Activated T-helper 1 cell treated with anti-CD3 and anti-CD28 coated beads, Interleukin-2, amount 50 U/mL, for 16 hours (primary cell): ENCODE measurements at places on chromosomes 3 and 15.

GRCh38 chr15:85337425-85338074 lies 42.9 kb upstream of the AKAP13 start:
- DNase-seq: no peak

- DNase-seq: no peak
Observed at GRCh38 chr15:49901321-49901720, 217.7 kb downstream of the ATP8B4 start.

- DNase-seq: no peak
Observed at GRCh38 chr3:149235599-149236424, 14.2 kb upstream of the CP start.

DNA sequence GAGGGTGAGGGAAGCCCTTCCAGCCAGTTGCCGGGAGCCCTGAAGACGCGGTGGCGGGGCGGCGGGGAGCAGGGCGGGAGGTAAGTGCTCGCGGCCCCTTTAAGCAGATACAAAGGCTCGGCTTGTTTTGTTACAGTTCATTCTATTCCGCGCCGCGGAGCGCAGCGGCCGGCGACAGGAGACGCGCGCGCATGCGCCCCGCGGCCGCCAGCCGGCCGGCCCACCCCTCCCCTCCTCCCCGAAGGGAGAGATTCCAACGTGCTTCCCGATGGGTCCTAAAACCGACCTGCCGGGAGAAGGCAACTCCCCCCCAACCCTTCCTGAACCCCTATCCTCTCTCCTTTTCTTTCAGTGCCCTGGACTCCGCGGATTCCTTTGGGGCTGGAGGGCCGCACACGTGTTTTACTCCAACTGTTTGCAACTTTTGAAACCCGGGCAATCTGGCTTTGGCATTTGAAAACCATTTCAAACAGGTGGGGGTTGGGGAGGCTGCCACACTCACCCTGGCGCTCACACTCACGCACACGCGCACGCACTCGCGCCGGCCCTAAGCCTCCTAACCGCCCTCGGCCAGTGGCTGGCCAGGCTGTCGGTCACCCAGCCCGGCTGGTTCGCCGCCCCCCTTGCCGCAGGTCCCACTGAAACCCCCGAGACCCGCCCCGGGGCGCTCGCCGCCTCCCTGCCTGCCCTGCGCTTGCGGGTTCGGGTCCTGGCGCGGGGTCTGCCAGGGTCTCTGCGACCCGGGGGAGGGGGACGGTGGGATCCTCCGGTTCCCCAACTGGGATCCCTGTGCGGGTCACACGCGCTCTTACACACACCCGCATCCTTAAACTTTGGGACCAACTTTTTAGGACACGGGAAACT lies at the start of gene MAGI1:
MAGI1 (minus strand) TSS at position 193 of the 864 bp plus-strand sequence. CDS start 610 bp downstream, outside the sequence.
- no peak for DNase-seq

GRCh38 chr3:59153648-59154047 lies 103.8 kb upstream of the CFAP20DC start:
- no peak for DNase-seq

- DNase-seq: peak; percentile 40
Observed at GRCh38 chr3:11643605-11644087, at the start of gene VGLL4. VGLL4 (minus strand) TSS chr3:11643915; CDS start chr3:11643518, 397 bp downstream.

- DNase-seq: no peak
Observed at GRCh38 chr15:70765504-70766281, 2.3 kb upstream of the UACA start.

- DNase-seq: peak; percentile 11
Observed at GRCh38 chr3:187319699-187320302, 28.3 kb upstream of the MASP1 start.

- no peak for DNase-seq
Observed at GRCh38 chr3:170387950-170388349, 30.4 kb downstream of the SKIL start.

DNA sequence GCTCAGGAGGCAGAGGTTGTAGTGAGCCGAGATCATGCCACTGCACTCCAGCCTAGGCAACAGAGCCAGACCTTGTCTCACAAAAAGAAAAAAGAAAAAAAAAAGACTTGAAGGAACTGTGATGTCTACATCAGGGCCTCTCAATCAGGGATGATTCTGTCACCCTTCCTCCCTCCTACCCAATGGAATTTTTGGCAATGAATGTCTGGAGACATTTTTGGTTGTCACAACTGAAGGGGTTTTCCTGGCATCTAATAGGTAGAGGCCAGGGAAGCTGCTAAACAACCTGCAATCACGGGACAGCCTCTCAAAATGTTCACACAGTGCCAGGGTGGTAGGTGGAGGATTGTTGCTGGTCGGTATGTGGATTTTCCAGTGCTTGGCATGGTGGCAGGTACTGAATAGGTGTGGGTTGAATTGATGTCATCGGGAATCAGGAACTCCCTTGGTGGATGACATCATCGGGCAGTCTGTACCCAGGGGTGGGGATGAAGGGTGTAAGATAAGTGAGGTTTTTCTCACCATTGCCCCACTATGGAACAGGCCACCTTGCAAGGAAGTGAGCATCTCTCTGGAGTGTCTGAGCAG lies 71.3 kb downstream of the MESD start:
- DNase-seq: no peak

- DNase-seq: no peak
Observed at GRCh38 chr3:31918179-31919150, 62.6 kb downstream of the OSBPL10 start.

GRCh38 chr3:59406943-59407342 lies 357.1 kb upstream of the CFAP20DC start:
- no peak for DNase-seq

DNA sequence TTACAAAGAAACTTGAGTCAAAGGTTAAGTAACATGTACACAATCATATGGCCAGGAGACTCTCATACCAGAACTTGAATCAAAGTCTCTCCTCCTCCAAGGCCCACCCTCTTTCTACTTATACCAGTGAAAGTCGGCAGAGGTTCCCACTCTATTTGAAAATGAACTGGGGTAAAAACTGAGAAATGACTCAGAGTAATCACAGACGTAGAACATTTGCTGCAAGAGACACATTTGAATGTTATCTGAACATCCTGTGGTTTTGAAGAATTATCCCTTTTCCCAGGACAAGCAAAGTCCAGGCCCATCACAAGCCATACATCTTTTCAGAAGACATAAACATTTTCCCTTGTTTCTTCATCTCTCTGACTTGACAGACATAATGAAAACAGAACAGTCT lies 55.8 kb downstream of the SHOX2 start:
- no peak for DNase-seq

- DNase-seq: no peak
Observed at GRCh38 chr15:31274496-31275330, 51.9 kb upstream of the KLF13 start.

DNA sequence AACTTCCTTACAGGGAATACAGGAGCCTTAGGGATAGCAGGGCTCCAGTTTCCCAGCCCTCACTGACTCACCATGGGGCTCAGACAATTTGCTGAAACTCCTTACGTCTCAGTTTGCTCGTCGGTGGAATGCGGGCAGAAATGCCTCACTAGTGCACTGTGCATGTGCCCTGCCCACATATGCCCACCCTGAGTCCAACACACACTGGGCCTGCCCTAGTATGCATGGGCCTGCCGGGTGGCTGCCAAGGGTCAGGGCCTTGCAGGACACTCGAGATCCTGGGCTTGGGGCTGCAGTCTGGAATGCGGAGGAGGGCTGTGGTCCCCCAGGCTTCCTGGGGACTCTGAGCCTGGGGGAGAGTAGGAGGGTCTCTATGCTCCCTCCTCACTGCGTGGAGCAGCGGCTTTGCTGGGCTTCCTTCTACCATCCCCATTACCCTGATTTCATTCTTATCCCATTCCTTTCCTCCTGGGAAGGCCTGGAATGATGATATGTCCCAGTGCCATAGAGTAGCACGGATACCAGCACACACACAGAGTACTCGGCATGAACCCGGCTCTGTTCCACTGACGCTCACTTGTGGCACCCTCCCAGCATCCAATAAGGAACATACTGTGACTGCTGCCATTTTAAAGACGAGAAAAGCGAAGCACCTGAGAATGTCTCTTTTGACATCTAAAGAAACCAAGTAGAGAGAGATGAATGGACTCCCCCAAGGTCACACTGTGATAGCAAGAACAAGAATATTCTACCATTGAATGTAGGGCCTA lies 124.2 kb downstream of the ASB7 start:
- DNase-seq: no peak

GRCh38 chr15:76954744-76955143 lies 23.2 kb downstream of the RCN2 start:
- DNase-seq: no peak

DNA sequence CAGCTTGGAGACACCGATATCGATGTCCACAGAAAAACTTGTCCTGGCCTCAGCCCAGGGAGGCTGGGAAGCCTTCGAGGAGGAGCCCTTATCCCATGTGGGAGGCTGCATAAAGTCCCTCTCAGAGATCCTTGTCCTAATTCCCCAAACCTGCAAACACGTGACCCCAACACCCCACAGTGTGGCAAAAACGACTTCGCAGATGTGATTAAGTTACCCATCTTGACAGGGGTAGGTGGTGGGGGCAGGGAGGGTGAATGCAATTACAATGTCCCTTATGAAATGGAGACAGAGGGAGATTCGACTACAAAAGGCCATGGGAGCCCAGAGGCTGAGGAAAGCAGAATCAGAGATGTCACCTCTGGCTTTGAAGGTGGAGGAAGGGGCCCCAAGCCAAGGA lies 2.3 kb upstream of the TLR9 start:
- no peak for DNase-seq

DNA sequence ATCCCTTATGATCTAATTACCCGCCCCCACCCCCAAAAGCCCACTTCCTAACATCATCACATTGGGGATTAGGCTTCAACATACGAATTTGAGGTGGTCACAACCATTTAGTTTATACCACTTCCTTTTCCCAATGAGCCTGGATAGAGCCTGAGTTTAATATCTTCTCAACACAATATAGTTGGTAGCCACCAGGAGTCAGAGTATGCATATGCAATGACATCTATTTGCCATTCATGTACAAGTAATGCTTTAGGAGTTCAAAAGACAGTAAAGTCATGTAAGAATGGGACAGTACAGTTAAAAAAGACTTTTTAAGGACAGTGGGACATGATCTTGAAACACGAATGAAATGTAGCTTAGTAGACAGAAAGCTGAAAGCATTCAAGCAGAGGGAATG lies 172.4 kb downstream of the DCLK3 start:
- no peak for DNase-seq

DNA sequence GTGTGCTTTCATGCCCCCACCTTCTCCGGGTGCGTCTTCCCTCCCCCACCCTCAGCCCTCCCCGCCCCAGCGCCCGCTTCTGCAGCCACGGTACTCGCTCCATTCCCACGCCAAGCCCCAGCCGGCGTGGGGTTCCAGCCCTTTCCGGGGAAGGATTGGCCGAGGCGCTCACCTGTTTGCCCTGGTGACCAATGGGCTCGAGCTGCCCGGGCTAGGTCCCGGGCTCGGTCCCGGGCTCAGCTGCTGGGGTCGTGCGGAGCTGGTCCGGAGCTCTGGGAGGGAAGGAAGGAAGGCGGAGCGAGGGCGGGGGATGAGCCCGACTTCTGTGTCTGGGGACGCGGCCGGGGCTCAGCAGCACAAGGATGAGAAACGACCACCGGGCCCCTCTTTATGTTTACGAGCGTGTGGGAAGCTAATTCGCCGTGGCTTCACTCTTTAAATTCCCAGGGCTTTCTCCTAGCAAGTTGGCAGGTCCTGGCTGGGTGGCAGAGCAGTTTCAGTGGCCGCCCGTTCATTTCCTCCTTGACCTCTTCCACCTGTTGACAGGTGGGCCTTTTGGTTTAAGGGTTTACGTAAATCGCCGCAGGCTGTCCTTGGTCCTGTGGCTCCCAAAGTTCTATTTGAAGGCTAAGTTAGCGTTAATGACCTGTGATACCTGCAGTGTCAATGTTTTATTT lies at the start of gene IGSF10:
IGSF10 (minus strand) TSS at position 288 of the 677 bp plus-strand sequence. CDS start 2,352 bp downstream, outside the sequence.
- DNase-seq: no peak

DNA sequence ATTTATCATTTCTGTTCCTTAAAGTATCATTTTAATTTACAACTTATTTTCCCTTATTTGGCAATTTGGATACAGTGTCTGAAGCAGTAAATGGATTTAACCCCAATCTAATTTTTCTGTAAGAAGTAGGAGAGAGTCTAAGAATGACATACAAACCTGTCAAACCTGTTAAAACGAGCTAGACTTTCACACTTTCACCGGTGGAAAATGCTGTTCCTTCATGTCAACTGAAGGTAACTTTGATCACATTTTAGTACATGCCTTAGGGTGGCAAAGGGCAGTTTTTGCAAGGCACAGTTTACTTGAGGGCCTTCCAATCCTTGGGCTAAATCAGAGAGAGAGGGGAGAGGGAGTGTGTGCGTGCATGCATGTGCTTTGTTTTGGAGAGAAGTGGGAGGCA lies 221.4 kb downstream of the THSD4 start:
- DNase-seq: no peak

- DNase-seq: no peak
Observed at GRCh38 chr3:56054844-56055243, 413.4 kb downstream of the ERC2 start.

- DNase-seq: no peak
Observed at GRCh38 chr15:79977431-79978054, 6.5 kb upstream of the BCL2A1 start.

GRCh38 chr15:41423979-41424659 lies 7.2 kb downstream of the RTF1 start:
- DNase-seq: no peak

DNA sequence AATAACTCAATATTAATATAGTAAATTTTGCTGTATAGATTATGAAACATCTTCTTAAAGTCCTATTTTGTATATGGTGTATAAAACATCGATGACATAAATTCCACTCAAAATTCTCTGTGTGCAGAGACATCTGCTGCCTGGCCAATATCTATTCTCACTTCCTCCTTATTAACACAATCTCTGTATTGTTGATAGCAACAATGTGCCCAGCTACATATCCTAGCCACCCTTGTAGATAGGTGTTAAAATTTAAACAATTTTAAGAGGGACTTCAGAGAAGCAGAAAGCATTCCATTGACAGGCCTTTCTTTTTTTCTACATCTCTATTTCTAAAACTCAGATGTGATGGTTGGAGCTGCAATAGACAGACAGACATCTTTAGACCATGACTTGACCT lies 72.3 kb downstream of the FGF12 start:
- DNase-seq: no peak

- DNase-seq: no peak
Observed at GRCh38 chr3:37375184-37376127, 201.1 kb upstream of the LRRFIP2 start.

DNA sequence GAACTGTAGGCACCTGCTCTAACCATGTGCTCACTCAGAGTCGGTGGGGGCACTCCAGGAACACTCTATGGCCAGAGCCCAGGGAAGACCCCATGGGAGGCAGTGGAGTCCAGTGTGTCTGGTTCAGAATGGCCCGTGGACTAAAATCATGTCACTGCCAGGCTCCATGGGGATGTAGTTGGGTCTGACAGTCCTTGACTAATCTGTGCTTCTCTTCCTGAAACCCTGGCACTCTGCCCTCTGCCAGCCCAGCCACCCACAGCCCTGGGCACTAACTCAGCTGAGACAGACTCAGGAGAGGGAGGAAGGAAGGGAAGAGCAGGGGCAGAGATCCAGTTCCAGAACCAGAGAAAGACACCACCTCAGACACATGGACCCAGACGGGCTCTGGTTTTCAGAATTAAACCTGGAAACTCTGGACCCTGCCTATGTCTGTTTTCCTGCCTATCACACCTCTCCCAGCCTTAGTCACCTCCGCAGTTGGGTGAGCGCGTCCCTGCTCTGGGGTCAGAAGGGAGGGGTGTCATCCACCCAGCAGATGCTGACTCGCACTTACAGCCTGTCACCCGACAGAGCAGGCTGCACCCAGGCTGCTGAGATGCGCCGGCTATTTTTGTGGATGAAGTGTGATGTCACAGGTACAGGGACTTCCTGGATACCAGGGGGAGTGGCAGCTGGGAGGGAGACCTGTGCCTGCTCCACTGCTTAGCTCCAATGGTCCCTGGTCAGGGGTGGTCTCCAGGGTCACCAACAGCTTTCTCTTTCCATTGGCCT lies 56.8 kb upstream of the INSYN1 start:
- no peak for DNase-seq
